ENCODE measurements at places on chromosomes 6 and 20. TPM values are rescaled to one million over a fixed set of nuclear protein-coding genes. Genes with fewer than 3 reads are reported as not detected.

The CRISP3 gene
- 0.04 TPM for total RNA-seq

The FAM120B gene
- 19.6 TPM for total RNA-seq

The PEX6 gene
- total RNA-seq, result 15.5 TPM

The SOX18 gene
- 2.2 TPM for total RNA-seq

The PHACTR1 gene
- 4.3 TPM for total RNA-seq

The SIGLEC1 gene
- total RNA-seq, result 2.1 TPM

The KIAA1755 gene
- 8.7 TPM for total RNA-seq

The LGSN gene
- not detected for total RNA-seq

The FUT9 gene
- total RNA-seq, result 0.04 TPM

The CLVS2 gene
- total RNA-seq, result 0.53 TPM

- no peak for DNase-seq
- no peaks in the 10 kb centered on the region for H3K27me3 ChIP-seq
- no peak overlapping the region for H3K4me3 ChIP-seq
- H3K4me1 ChIP-seq, result no peaks in the 10 kb centered on the region
Measured at GRCh38 chr6:126094411-126094810, 108.1 kb downstream of the TRMT11 start.

GRCh38 chr6:43328528-43328927, 19.9 kb upstream of the CRIP3 start:
- peaks cover 5% of the 10 kb centered on the region for H3K36me3 ChIP-seq
- DNase-seq, result no peak
- no peaks in the 10 kb centered on the region for H3K4me1 ChIP-seq
- H3K27ac ChIP-seq, result no peak overlapping the region
- no peaks in the 10 kb centered on the region for H3K27me3 ChIP-seq
- no peak overlapping the region for H3K4me3 ChIP-seq

GRCh38 chr20:32538526-32538939, 46.6 kb downstream of the NOL4L start:
- no peak overlapping the region for H3K4me3 ChIP-seq
- peaks cover 71% of the 10 kb centered on the region for H3K4me1 ChIP-seq
- DNase-seq, result no peak
- no peaks in the 10 kb centered on the region for H3K36me3 ChIP-seq

DNA sequence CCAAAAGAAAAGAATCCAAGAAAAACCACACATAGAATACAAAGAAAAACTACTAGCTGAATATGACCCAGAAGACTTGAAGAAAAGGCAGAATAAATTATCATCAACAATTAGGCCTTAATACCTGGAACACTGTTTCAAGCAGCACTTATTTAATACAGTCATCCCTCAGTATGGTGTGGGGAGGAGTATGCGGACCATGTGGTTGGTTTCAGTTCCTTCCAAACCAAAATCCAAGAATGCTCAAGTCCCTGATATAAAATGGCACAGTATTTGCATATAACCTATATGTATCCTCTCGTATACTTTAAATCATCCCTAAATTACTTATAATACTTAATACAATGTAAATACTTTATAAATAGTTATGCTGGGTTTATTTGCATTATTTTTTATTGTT, 16.1 kb downstream of the CDK19 start:
- H3K4me3 ChIP-seq, result no peak overlapping the region
- no peaks in the 10 kb centered on the region for H3K4me1 ChIP-seq
- H3K36me3 ChIP-seq, result no peaks in the 10 kb centered on the region

GRCh38 chr20:51122931-51123658, 100.2 kb upstream of the KCNG1 start:
- H3K27me3 ChIP-seq, result peaks cover 14% of the 10 kb centered on the region
- no peaks in the 10 kb centered on the region for H3K4me1 ChIP-seq
- H3K4me3 ChIP-seq, result no peak overlapping the region

DNA sequence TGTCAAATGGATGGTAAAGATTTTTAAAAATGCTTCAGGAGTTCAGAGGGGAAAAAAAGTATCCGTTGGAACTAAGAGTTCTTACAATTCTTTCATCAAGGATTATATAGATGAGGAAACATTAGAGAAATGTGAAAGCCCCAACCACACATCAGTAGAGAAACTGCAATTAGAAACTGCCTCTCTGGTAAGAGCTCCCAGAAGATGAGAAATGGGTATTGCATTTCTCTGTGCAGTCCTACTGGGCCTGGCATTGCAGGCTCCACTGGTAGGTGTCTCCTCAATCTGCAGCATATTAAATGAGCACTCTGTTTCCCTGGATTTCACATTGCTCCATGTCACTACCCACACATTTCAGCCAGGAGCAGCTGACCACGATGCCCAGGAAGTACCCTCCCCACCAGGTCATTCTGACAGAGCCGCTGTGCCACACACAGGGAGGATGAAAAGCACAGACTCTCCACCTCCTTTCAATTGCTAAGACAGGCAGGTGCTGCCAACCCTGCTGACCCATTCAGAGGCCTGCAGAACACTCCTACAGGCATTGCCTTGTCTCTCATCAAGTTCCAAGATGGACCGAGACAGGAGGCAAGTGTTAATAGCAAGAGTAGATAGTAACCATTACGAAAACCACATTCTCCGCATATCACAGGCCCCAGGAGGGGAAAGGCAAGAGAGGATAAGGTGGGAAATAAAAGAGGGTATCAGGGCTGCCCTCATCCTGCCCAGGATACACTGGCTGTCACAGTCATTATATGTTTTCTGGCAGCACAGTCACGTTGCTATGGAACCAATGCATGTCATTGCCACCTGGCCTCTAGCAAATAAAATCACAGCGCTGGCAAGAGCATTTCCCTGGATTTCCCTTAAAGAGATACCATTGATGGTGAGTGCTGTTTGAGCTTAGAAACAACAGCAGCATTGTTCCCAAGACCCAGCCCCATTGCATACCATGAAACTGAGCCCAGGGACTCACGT, 241.7 kb downstream of the ATXN1 start:
- peaks cover 22% of the 10 kb centered on the region for H3K4me1 ChIP-seq
- peaks cover 11% of the 10 kb centered on the region for H3K36me3 ChIP-seq
- no peaks in the 10 kb centered on the region for H3K27me3 ChIP-seq
- peak overlapping the region; percentile 31 for H3K27ac ChIP-seq
- DNase-seq, result peak; percentile 76

- DNase-seq, result no peak
- peaks cover 14% of the 10 kb centered on the region for H3K4me1 ChIP-seq
- no peak overlapping the region for H3K4me3 ChIP-seq
- no peaks in the 10 kb centered on the region for H3K27me3 ChIP-seq
- no peak overlapping the region for H3K27ac ChIP-seq
- H3K36me3 ChIP-seq, result peaks cover 9% of the 10 kb centered on the region
Measured at GRCh38 chr20:34065260-34065659, 46.8 kb downstream of the EIF2S2 start.

- H3K36me3 ChIP-seq, result peaks cover 84% of the 10 kb centered on the region
- peaks cover 53% of the 10 kb centered on the region for H3K4me1 ChIP-seq
- H3K4me3 ChIP-seq, result no peak overlapping the region
- no peaks in the 10 kb centered on the region for H3K27me3 ChIP-seq
- DNase-seq, result peak; percentile 89
Measured at GRCh38 chr20:37226889-37227288, 34.7 kb downstream of the GHRH start.

DNA sequence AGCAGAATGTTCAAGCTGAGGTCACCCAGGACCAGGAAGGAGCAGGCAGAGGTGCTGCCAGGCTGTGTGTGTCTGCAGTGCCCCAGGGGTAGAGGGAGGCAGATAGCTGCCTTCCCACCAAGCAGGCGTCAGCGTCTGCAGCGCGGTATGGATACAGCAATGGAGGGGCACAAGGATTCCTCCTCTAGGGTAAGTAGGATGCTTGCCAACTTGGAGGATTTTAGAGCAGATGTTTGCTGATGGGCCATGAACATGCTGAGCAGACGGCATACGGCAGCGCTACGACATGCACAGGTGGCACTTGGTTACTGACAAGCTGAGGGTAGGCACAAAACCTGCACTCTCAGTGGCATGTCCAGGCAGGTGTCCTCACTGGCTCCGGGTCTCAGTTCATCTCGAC, 48.1 kb downstream of the PSMG4 start:
- H3K27me3 ChIP-seq, result peaks cover 7% of the 10 kb centered on the region
- no peaks in the 10 kb centered on the region for H3K36me3 ChIP-seq
- no peak overlapping the region for H3K27ac ChIP-seq
- no peak for DNase-seq

DNA sequence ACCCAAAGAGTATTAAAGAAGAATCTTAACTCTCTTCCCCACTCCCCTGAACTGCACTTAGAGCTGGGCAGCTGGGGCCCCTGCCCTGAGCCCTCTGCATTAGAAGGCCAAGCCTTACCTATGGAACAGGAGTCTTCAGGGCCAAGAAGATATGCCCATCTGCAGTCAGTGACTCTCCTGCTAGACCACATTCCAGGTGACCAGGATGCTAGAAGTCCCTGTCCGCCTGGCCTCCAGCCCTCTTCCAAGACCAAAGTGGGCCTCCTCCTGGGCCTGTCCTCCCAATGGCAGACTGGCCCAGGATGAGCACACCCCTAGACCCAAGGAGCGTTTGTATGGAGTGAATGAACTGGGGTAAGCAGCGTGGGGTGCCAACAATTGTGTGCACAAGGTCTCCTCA, 259.1 kb downstream of the LY86 start:
- no peaks in the 10 kb centered on the region for H3K27me3 ChIP-seq
- H3K4me1 ChIP-seq, result no peaks in the 10 kb centered on the region
- no peak overlapping the region for H3K27ac ChIP-seq
- no peak for DNase-seq
- H3K4me3 ChIP-seq, result no peak overlapping the region

GRCh38 chr6:105594821-105595220, 191.9 kb upstream of the PREP start:
- H3K27me3 ChIP-seq, result no peaks in the 10 kb centered on the region
- H3K4me3 ChIP-seq, result no peak overlapping the region
- H3K4me1 ChIP-seq, result no peaks in the 10 kb centered on the region
- no peak overlapping the region for H3K27ac ChIP-seq
- no peak for DNase-seq

- no peak overlapping the region for H3K4me3 ChIP-seq
- no peaks in the 10 kb centered on the region for H3K4me1 ChIP-seq
- H3K27me3 ChIP-seq, result no peaks in the 10 kb centered on the region
- no peaks in the 10 kb centered on the region for H3K36me3 ChIP-seq
Measured at GRCh38 chr6:282177-282866, 10.0 kb upstream of the DUSP22 start.

- DNase-seq, result no peak
- no peaks in the 10 kb centered on the region for H3K27me3 ChIP-seq
- H3K36me3 ChIP-seq, result no peaks in the 10 kb centered on the region
- H3K27ac ChIP-seq, result no peak overlapping the region
- no peaks in the 10 kb centered on the region for H3K4me1 ChIP-seq
Measured at GRCh38 chr6:123663436-123663835, 26.7 kb upstream of the TRDN start.

GRCh38 chr6:74166849-74167248, 470.8 kb downstream of the CD109 start:
- H3K27ac ChIP-seq, result no peak overlapping the region
- DNase-seq, result peak; percentile 9
- no peaks in the 10 kb centered on the region for H3K27me3 ChIP-seq
- H3K4me1 ChIP-seq, result peaks cover 2% of the 10 kb centered on the region
- no peak overlapping the region for H3K4me3 ChIP-seq

DNA sequence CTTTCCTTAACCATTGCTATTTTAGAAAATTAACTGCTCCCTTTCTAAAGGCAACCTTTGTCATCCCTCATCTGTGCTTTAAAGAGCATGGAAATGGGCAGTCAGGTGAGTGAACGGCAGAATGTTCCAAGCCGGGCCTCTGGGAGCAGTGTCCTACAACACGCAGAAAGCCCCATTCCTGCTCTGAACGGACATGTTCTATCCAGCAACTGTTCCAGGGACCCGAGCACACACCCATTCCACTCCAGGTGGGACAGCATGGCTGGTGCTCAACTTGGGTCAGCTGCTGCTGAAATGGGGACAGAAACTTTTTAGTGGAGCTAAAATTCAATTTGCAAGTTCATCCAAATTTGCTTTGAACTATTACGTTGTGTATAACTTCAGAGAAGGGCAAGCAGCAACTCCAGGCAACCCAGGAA, 26.7 kb downstream of the DIDO1 start:
- H3K27ac ChIP-seq, result no peak overlapping the region
- no peak overlapping the region for H3K4me3 ChIP-seq
- peaks cover 15% of the 10 kb centered on the region for H3K4me1 ChIP-seq
- H3K27me3 ChIP-seq, result no peaks in the 10 kb centered on the region

DNA sequence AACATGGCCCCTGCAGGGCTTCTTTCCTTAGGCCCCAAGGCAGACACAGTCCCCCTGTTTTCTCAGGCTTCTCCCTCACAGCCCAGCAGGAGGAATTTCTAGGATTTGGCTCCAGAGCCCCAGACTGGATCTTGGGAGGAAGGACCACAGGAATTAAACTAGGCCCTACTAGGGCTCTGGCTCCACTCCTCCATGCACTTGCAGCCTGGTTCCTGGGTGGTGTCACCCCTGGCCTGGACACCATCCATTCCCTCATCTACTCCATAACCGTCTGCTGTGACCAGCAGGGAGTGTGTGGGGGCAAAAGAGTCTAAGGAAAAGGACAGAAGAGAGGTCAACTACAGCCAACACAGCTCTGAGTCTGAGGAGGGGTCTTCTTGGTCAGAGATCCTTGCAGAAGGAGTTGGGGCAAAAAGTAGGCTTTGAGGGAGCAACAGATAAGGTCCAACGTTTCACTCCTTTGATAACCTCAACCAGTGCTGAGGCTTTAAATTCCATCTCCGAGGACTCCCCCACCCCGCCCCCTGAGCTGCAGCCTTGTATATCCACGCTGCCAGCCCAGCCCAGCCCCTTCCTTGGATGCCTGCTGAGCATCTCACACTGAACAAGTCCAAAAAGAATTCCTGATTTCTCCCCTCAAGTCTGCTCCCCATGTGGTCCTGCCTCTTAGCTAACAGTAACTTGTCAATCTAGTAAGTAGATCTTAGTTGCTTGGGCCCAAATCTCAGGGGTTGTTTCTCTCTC, 27.9 kb upstream of the SPDEF start:
- DNase-seq, result no peak
- H3K4me1 ChIP-seq, result no peaks in the 10 kb centered on the region
- peaks cover 35% of the 10 kb centered on the region for H3K36me3 ChIP-seq
- H3K27ac ChIP-seq, result no peak overlapping the region
- H3K27me3 ChIP-seq, result no peaks in the 10 kb centered on the region

DNA sequence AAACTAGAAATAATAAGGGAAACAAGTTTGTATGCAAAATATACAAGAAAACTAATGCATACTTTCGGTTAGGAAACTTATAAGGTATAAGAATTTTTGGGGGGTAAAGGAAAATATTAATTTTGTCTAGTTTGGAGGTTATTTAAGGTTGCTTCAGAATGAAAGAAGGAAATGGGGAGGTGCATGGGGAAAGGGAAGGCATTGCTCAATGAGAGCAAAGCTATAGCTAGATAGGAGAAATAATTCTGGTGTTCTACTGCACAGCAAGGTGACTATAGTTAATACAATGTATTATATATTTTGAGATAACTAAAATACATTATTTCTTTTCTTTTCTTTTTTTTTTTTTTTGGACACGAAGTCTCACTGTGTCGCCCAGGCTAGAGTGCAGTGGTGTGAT, 5.4 kb upstream of the MYMX start:
- no peak overlapping the region for H3K27ac ChIP-seq
- DNase-seq, result no peak
- no peaks in the 10 kb centered on the region for H3K27me3 ChIP-seq
- H3K36me3 ChIP-seq, result no peaks in the 10 kb centered on the region
